ENCODE measurements at places on chromosomes 16 and 17.

- DNase-seq: peak; percentile 22
These were observed 182.6 kb downstream of the NTN1 start for GRCh38 chr17:9203771-9204425.

GRCh38 chr17:4180791-4181190 is 37.8 kb downstream of the CYB5D2 start:
- no peak for DNase-seq

DNA sequence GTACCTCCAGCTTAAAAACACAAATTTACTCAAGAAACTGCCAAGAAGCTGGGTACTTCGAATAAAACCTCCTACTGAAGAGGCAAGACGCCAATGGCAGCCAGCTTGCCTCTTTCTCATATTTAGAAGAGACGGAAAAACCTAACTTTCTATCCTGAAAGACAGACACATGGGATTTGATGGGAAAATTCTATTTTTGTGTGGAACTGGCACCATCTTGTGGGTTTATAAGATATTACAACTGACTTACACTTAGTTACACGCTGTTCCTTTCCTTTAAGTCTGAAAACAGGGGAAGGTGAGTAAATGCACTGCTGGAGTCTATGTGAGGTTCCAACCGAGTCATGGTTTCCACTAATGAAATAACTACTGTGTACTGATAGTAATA is 10.3 kb downstream of the ZNF18 start:
- peak; percentile 69 for DNase-seq

GRCh38 chr16:69763599-69763942 is 1.4 kb downstream of the WWP2 start:
- no peak for DNase-seq

DNA sequence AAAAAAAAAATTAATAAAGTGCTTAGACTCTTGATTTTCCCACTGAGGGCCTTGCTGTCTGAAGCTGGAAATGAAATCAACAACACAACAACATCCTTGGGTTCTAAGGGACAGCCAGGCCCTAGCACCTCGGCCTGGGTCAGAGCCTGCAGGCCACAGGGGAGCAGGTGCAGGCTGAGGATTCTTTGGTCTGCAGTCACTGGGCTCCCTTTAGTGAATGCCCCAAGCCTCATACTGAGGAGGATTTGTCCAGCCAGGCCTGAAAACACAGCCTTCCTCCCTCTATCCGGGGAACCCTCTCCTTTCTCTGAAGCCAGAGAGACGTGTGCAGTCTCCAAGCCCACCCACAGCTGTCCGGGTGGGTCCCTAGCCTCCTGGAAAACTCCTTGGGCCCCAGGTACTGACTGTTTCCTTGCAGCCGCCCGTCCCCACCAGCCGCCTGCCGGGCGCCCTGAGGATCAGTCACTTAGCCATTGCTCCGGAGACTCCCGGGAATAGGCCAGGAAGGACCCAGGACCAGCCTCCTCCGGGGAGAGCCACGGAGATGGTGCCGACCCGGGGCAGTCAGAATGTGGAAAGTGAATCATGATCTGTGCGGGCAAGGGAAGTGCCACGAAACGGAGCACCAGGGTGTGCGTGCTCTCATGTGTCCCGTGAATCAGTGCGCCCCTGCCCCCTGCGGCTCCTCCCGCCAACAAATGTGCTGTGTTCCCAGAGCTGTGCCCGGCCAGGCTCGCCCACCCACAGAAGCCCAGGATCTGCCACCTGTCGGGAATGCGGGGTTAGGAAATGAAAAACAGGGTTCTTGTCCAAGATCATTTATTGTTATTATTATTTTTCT is 91.0 kb downstream of the RTN4RL1 start:
- DNase-seq: no peak

DNA sequence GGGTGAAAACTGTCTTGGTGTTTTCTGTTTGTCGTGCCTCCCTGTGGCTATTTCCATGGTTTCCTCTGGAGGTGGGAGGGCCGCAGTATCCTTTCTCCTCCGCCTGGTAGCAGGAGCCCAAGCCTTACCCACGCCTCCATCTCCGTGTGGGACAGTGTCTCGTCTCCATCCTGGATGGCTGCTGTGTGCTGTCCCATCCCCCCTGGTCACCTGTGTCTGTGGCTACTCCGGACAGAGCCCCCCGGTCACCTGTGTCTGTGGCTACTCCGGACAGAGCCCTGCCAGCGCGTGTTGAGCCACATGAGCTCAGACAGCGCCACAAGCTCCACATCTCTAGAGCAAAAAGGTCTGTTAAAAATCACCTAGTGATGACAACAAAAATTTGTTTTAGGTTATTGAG is 198.2 kb upstream of the CHMP6 start:
- DNase-seq: no peak

GRCh38 chr17:77427391-77427991 is 286.7 kb downstream of the SEC14L1 start:
- no peak for DNase-seq

- DNase-seq: no peak
These were observed 107.0 kb downstream of the ZFHX3 start for GRCh38 chr16:72940886-72941285.

DNA sequence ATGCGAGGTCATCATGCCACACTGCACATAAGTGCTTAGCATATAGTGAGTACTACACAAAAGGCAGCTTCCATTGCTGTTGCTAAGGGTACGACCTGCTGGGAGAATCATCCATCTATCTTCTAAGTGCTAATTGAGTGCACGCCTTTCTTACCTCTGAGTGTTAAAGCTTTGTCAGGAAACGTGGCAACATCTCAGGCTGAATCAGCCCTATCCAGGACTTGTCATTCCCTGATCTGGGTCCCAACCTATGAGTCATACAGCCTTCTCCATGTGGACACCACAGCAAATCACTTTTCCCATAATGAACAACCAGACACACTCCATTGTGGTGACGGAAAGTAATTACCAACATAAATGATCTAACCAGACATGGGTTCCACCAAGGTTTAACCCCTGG is 201.1 kb upstream of the MAF start:
- DNase-seq: no peak

DNA sequence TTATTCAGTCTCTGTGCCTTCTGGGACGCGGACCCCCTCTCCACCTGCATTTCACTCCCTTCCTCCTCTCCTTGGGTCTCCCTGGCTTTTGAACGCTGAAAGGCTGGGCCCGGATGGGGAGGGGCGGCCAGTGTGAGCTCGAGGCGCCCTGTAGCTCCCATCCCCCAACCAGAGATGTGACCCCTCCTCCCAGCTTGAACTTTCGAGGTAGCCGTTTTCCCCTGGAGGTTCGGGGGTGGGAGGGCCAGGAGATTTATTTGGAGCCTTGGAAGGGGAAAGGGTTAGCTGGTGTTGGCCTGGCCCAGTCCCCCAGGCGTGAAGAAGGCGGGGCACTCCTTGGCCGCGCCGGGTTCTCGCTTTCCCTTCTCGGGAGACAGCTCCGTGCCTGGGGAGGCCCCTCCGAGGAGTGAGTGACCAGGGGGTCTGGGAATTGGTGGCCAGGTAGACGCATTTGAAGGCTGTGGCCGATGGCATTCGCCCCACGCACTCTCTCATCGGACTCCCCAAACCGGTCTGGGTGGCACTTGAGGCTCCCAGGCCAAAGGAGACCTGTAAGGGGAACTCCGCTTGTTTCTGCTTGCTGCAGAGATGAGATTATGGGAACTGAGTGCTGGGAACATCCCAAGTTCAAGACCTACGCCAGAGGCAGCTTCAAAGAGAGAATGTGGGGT is 942 bp downstream of the LDAF1 start:
- DNase-seq: peak; percentile 25

- DNase-seq: no peak
These were observed 7.2 kb upstream of the PDK2 start for GRCh38 chr17:50087912-50088405.

- no peak for DNase-seq
These were observed 540 bp downstream of the PPP4C start for GRCh38 chr16:30076276-30076791.

DNA sequence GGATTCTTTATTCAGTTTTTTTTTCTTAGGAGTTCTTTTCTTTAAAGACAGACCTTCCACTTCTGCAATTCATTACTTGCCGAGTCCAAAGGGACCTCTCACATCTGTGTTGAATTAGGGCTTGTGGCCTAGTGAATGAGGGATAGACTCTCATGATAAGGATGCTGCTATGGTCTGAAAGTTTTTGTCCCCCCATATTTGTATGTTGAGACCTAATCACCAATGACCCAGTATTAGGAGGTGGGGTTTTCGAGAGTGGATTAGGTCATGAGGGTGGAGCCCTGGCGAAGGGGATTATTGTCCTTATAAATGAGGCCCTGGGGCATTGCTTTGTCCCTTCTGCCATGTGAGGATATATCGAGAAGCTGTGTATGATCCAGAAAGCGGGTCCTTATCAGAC is 9.5 kb downstream of the KRT12 start:
- DNase-seq: peak; percentile 44

DNA sequence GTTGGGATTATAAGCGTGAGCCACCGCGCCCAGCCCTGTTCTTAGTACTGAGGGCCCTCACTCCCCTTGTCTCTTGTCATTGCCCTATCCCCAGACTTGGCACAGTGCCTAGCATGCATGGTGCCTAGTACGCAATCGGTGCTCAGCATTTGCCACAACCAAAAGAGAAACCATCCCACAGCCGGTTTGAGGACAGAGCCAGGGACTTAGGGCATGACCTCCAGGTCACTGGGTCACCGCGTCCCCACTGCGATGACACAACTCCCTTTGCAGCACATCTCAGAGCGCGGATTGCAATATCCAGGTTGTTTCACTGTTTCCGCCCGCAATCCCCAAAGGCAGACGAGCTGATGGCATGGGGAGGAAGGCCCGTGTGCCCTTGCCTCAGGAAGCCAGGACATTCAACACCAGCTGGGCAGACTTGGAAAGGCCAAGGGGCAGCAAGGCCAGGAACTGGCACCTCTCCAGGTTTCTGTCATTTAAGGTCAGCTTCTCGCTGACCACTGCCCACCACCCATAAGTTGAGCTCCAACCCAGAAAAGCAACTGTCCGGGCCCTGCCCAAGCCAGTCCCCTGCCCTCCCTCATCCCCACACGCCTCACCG is 274.5 kb downstream of the MRTFB start:
- DNase-seq: no peak

DNA sequence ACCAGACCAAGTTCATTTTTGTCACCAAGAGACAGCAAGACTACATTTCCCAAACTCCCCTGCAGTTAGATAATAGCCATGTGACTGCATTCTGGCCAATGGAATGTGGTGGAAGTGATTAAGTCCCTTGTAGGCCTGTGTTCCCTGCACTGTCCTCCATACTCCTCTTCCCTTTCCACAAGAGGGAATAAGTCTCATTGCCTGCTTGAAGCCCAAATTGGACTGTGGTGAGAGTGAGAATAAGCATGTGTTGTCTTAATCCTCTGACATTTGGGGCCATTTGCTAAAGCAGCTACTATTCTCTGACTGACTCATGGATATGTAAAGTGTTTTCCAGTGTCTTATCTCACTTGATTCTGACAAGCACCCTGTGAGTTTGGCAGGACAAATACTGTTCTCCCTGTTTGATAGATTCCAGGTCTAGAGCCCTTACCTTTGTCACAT is 20.7 kb downstream of the PIK3R6 start:
- DNase-seq: peak; percentile 78

- DNase-seq: no peak
These were observed 45.5 kb downstream of the ZCCHC14 start for GRCh38 chr16:87447323-87447722.

DNA sequence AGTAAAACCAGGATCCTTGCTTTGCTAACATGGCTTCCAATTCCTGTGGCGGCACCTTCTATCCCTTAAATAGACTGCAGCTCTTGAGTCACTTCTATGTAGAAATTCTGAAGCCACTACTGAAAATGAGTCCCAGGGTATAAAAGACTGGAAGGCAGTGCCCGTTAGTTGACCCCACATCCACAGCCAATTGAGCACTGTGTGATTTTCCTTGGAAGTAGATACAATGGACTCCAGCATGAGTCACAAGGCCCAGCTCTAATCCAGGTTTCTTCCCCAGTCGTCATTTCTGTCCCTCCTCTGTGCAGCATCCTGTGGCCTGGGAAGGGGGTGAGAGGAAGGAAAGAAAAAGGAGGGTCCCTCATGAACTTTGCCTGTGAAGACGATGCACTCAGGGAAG is 69.5 kb downstream of the HLF start:
- no peak for DNase-seq

- DNase-seq: no peak
These were observed 47.0 kb upstream of the ZNF423 start for GRCh38 chr16:49902908-49903307.

DNA sequence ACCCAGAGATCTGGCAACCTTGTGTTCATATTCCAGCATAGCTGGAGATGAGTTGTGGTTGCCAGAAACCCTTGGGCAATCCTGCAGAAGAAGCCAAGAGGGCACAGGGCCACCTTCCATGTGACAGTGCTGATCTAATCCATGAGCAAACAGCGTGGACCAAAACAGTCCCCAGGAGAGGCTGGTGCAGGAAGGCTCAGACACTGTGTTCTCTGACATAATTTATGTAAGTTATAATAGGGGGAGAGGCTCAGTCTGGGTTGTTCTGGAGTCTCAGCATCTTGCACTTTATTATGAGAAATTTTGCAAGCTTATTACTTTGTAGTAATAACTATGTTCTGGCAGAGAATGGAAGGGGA is 273.9 kb downstream of the HAPSTR1 start:
- DNase-seq: peak; percentile 9

GRCh38 chr16:68072038-68072695 is 13.0 kb upstream of the NFATC3 start:
- no peak for DNase-seq

- no peak for DNase-seq
These were observed 50.2 kb downstream of the PDPK1 start for GRCh38 chr16:2587891-2588565.

GRCh38 chr17:55635253-55635914 is 87.3 kb downstream of the TMEM100 start:
- no peak for DNase-seq

GRCh38 chr16:17801068-17801467 is 330.3 kb upstream of the XYLT1 start:
- DNase-seq: no peak

DNA sequence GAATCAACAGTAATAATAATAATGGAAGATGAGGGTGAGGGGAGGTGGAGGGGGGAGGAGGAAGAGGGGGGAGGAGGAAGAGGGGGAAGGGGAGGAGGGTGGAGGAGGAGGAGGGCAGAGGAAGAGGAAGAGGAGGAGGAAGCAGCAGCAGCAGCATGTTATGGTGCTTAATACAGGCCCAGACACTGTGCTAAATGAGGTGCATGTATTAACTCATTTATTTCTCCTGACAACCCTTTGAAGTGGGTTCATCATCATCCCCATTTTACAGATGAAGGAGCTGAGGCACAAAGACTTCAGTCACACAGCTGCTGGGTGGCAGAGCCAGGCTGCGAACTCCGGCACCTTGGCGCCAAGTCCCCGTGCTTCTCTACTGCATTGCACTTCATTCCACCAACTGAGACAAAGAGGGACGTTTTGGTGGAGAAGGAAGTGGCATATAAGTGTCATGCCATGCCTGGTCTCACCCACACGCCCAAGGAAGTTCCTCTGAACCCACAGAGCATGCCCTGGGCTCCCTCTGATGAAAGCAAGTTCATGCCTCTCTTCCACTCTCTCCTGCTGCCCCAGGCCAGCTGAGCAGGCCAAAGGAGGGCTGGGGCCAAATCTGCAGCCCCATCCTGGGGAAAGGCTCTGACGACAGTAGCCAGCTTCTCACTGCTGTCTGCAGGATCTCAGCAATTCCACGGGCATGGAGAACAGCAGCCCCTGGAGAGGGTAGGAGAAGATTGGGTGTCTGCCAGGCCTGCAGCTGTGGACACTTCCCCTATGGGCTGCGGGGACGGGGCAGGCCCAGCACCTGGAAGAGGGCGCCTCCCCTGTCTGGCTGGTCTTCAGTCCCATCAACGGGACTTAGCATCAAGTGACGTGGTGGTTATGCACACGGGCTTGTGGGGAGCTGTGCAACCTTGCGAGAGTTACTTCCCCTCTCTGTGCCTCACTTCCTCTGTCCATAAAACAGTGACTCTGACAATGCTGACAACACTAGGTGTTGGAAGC is 21.8 kb downstream of the XYLT1 start:
- DNase-seq: no peak
